ENCODE measurements at places on chromosomes 6 and 20.

DNA sequence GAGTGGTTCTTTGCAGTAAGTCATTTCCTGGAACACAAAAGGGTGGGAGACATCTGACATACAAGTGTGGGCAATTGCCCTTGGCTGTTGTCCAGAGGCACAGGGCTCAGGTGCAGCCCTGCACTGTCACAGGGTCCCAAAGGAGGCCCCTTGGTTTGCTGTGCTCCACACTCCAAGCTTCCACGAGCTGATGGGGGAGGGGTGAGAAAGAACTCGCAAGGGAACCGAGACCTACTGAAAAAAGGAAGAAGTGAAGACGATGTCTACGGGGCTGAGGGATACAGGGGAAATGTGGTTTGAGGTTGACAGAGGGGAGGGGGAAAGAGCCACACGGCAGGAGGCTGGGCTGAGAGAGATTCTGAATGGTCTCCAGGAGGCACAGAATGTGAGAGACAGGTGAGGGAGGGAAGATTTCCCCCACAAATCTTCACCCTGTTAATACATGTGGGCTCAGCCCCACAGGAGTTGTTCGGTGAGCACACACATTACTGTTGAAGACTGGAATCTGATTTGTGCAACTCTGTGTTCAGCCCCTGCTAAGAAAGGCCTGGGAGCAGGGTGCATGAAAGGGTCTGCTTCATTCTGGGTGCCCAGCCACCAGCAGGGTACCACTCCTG lies 123.4 kb downstream of the LY86 start:
- DNase-seq, result no peak

DNA sequence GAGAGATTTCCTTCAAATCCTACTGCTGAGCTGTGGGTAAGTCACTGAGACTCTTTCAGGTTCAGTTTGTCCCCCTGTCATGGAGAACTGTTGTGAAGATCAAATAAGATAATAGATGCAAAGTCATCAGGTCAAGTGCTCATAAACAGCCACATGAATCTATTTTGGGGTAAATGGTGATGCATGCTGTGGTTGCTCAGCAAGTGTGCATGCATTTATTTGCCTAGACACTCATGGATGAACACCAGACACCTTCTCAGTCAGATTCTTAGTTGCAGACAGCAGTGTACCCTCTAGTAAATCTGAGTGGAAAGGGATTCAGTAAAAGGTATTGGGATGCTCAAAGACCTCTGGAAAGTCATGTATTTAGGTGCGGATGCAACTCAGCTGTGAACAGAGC lies 168.0 kb upstream of the FOXA2 start:
- DNase-seq, result no peak

GRCh38 chr6:18276610-18277236 lies 12.4 kb upstream of the DEK start:
- no peak for DNase-seq

- no peak for DNase-seq
Observed at GRCh38 chr20:57291003-57291402, 24.6 kb upstream of the BMP7 start.

DNA sequence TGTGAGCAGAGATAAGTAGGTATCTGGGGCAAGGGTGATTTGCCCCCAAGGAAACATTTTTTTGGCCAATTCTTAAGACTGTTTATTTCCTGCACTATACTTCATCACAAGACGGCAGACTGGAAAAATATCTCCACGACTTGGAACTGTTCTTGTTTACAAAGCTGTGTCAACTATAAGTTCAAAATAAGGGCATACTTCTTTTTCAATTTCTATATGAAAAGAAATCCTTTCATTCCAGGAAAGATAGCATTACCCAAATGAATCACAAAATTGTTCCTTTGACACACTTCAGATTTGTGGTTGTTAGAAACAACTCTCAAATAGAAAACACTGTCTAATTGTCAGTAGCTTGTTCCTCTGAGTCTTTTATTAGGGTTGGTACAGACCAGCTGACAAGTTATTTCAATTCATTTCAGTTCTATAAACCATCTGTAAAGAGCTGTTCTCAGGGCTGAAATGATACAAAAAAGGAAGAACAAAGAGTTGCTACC lies 212.9 kb upstream of the PRDM1 start:
- DNase-seq, result no peak

- DNase-seq, result no peak
Observed at GRCh38 chr6:56984884-56985283, 30.0 kb downstream of the BEND6 start.

GRCh38 chr6:139156551-139156950 lies 21.7 kb downstream of the HECA start:
- no peak for DNase-seq

DNA sequence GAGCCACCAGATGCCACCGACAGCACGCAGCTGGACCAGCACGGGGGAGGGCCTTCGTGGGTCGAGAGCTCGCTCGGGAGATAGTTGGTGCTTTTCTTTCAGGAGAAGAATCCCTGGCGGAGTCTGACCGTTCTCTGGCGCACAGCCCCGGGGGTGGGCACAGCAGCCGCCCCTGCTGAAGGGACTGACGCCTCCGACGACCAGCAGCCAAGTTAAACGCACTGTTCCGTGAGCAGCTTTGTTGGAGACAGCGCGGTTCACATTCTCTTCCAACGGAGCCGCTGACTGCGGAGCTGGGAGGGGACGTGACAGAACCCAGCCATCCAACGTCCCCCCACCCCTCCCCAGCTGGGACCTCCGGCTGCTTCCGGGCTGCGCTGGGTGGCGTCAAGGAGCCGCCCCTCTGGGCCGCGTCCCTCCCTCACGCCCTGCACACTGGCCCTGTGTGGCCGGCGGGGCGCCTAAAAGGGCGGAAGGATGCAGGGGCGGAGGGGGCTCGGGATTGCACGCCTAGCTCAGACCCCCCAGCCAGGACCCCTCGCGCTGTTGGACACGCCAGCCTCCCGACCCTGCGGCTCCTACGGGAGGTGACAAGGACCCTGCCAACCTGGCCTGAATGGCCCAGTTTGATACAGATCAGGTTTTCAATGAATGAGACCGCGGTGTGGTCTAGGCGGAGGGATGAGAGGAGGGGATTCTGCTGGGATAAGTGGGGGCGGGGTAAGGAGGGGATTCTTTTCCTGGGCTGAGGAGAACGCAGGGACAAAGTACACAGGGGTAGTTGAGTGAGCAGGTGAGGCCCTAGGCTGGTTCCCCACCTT lies 36.4 kb upstream of the KHDC1 start:
- no peak for DNase-seq

Data from stimulated activated CD8-positive, alpha-beta memory T cell treated with anti-CD3 and anti-CD28 coated beads, Interleukin-4, amount 100 ng/mL, for 1 hour (primary cell).